Forelimb muscle (tissue), 1 donor: ENCODE measurements at places on chromosomes 2 and 18. TPM values are rescaled to one million over a fixed set of nuclear protein-coding genes. Genes with fewer than 3 reads are reported as not detected.

Gene CCDC121
- 5.4 TPM for polyA plus RNA-seq

Gene KCNF1
- polyA plus RNA-seq = 3.8 TPM

Gene MYL12B
- polyA plus RNA-seq = 214 TPM

Gene PTPRM
- polyA plus RNA-seq = 85.4 TPM

Gene NCKAP5
- polyA plus RNA-seq = 3.3 TPM

Gene SULT1C4
- polyA plus RNA-seq = 16.6 TPM

Gene ERFE
- polyA plus RNA-seq = 11.2 TPM

Gene FAHD2B
- 13.8 TPM for polyA plus RNA-seq

Gene PLGLB2
- polyA plus RNA-seq = not detected
